ENCODE measurements at places on chromosomes 5 and 9.

DNA sequence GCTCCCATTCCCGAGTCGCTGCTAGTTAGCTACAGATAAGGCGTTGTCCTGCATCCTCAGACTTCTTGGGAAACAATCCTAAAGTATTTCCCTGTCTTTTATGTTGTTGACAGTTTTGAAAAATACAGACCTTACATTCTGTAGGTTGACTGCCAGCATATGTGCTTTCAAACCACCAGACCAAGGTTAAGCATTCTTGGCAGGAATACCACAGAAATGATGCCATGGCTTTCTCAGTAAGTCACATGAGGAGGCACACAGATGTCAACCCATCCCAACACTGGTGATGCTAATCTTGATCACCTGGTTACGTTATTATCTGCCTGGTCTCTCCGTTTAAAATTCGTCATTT lies 871 bp downstream of the GLE1 start:
- no peak for DNase-seq

- DNase-seq = no peak
These were observed 18.2 kb upstream of the UBLCP1 start for GRCh38 chr5:159244890-159245289.

DNA sequence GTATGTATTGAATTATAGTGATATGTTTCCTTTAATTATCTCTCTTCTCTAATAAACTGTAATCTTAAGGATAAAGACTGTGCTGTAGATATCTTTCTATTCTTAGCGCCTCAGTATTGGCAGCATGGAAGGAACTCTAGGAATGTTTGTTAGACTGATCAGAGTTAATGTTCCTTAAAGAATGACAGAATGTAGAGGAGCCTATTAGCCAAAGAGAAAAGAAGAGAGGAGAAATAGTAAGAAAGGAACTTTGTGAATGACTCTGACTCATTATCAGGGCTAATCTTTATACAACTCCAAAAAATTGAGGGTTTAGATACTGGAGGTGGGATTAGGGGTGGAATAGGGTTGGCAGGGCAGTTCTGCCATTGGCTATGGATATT lies 59.0 kb upstream of the NUDT12 start:
- DNase-seq = no peak

- no peak for DNase-seq
These were observed 59.6 kb downstream of the C9orf152 start for GRCh38 chr9:110148384-110148783.

GRCh38 chr9:98333703-98334582 lies 78.5 kb upstream of the TBC1D2 start:
- no peak for DNase-seq

- DNase-seq = no peak
These were observed 84.6 kb downstream of the NDUFAF2 start for GRCh38 chr5:61029456-61030162.

Data from stimulated activated CD8-positive, alpha-beta memory T cell treated with anti-CD3 and anti-CD28 coated beads, Interleukin-2, amount 100 ng/mL, for 1 hour (primary cell).